ENCODE measurements at places on chromosomes 16 and 17.

GRCh38 chr17:73118951-73119391, 26.5 kb upstream of the SLC39A11 start:
- DNase-seq: no peak

GRCh38 chr17:77827511-77827910, 131.0 kb upstream of the TNRC6C start:
- no peak for DNase-seq

GRCh38 chr17:44065668-44066203, 735 bp downstream of the LSM12 start:
- DNase-seq: no peak

- DNase-seq: no peak
These were observed 24.8 kb downstream of the MYO18A start for GRCh38 chr17:29155227-29155965.

- no peak for DNase-seq
These were observed 71.1 kb upstream of the AMZ2 start for GRCh38 chr17:68176718-68177117.
